ENCODE measurements at places on chromosomes 4 and X.

GRCh38 chr4:118889312-118889691, 648 bp downstream of the SYNPO2 start:
- no peak for DNase-seq

GRCh38 chr4:170398218-170398617, 308.5 kb upstream of the AADAT start:
- no peak for DNase-seq

- no peak for DNase-seq
Observed at GRCh38 chr4:112515198-112516065, 548 bp downstream of the NEUROG2 start.

DNA sequence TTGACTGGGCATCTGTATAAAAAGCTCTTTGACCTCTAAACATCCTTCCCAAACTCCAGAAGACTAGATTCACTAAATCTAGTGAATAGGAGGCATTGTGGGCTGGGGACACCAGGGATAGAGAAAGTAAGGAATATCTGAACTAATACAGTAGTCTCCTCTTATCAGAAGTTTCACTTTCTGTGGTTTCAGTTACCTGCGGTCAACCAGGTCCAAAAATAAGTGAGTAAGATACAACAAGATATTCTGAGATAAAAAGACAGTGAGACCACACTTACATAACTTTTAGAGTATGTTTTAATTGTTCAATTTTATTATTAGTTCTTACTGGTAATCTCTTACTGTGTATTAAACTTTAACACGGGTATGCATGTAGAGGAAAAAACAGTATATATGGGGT, 376.5 kb downstream of the HNRNPD start:
- no peak for DNase-seq

GRCh38 chrX:39969099-39969818, 128.5 kb downstream of the BCOR start:
- no peak for DNase-seq

DNA sequence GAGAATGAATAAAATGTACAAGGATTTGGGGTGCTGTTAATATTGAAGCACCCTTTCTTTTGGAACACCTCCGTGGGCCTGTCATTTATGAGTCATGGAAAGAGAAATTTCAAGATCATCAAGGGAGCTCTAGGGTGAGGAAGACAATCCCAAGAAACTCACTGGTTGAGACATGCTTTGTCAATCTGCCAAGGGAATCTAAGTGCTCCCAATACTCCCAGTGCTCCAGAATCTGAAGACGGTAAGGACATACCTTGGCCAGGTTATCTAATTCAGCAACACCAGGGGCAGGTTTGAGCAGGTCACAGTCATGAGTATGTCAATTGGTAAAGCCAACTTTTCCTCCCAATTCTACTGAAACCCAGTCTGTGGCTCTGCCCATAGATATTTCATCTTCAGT, 556.4 kb upstream of the CPEB2 start:
- DNase-seq = no peak

DNA sequence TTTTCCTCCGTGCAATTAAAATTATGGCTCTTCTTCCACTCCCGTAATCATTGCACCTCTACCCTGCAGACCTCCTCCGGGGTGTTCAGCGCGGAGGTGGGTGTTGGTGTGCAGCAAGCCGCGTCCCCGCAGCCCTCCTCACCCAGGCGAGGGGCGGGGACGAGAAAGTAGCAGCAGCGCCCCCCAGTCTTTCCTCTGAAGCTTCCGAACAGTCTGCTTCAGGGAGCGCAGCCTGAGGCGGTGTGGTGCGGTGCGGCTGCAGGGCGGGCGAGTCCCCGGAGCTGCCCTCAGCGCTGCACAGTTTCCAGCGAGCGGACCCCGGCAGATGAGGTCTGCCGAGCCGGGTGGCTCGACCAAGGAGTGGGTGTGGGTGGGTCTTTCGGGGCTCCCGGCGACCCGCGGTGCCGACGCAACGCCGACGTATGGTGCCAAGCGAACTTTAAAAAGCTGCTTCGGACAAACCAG, at the start of gene FRAS1:
FRAS1 (plus strand) TSS at position 189 of the 465 bp plus-strand sequence. CDS start 687 bp downstream, outside the sequence.
- DNase-seq = no peak

- no peak for DNase-seq
Observed at GRCh38 chr4:26779224-26779623, 81.4 kb upstream of the STIM2 start.

DNA sequence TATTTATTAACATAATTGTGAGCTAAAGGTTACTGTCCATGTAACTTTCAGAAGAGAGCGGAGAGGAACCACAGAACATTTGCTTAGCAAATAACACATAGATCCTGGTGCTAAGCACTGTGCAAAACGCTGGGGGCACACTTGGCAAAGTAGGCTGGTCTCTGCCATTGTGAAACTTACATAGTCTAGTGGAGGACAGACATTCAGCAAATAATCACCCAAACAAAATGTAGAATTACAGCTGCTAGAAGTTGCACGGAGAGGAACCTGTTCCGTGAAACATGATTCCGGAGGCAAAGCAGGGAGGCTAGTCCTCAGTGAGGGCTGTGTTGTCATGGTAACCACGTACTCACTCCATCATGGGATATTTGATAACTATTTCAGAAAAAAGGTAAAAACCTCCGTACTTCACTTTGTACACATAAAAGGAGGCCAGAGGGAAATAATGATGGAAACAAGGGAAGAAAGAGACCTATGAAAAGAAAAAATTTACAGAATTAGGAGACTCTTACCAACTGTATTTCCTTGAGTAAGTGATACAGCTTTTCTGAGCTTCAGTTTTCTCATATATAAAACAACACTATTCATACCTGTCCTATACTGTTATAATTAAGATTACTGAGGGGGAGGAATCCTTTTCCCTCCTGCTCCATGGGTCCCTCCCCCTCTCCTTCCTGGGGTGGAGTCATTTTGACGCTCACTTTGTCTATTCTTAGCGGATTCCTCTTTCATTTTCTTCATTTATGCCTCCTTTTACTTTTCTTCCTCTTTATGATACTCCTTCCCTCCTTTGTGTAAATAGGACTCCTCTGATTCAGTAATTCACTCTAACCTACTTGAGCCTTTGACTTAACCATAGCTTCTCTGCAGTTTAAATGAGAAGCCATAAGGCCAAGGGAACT, 825 bp upstream of the RASGEF1B start:
- no peak for DNase-seq

DNA sequence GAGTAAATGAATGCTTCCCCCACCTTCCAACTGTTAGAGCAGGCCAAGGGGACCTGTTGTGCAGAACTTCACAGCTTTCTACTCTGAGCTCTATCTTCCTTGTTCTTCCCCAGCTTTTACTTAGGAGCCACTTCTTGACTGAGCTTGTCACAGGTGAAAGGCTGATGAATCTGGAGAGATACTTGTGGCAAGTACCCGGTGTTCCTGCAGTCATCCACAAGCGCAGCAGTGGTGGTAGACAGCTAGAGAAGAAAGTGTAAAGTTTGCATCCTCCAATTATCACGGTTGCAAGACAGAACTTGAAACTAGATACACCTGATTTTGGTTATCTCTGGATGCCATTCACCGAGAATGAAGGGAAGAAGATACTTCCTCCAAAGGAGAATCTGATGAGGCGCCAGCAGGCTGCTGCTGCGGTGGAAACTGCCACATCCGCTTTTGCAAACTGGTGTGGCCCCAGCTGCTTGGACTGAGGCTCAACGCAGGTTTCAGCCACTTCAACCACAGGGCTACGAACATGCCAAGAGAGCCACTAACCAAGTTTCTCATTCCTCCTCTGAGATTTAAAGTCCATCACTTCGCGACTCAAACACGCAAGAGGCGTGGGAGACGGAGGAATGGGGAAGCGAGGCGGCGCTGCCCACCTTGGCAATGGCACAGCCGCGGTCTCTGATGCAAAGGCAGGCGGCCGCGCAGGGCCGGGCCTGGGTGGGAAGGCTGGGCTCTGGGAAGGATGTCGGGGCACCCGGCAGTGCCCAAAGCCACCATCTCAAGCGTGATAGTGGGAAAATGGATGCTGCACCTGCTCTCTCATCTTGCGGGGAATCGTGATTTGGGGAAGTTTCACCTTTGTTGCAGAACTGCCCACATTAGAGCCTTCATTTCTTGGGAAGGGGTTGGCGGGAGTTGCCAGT, 1.3 kb upstream of the FHIP1A start:
- no peak for DNase-seq

GRCh38 chrX:22536746-22537304, 264.1 kb downstream of the CBLL2 start:
- DNase-seq = no peak

- DNase-seq = no peak
Observed at GRCh38 chr4:86389664-86390063, 29.8 kb upstream of the MAPK10 start.

- DNase-seq = no peak
Observed at GRCh38 chr4:646460-646859, 21.1 kb downstream of the PDE6B start.

- no peak for DNase-seq
Observed at GRCh38 chr4:96736352-96736889, 896.5 kb downstream of the PDHA2 start.

- DNase-seq = no peak
Observed at GRCh38 chr4:160044693-160045092, 941.8 kb downstream of the RAPGEF2 start.

- DNase-seq = no peak
Observed at GRCh38 chr4:84678976-84679744, 96.2 kb downstream of the CDS1 start.

GRCh38 chrX:115362334-115363095, 73.0 kb downstream of the LUZP4 start:
- no peak for DNase-seq

- no peak for DNase-seq
Observed at GRCh38 chr4:63211776-63212479, 1197.3 kb downstream of the TECRL start.

- no peak for DNase-seq
Observed at GRCh38 chr4:48683784-48684666, 96.1 kb downstream of the FRYL start.

- DNase-seq = no peak
Observed at GRCh38 chr4:72969976-72970375, 99.5 kb downstream of the COX18 start.

DNA sequence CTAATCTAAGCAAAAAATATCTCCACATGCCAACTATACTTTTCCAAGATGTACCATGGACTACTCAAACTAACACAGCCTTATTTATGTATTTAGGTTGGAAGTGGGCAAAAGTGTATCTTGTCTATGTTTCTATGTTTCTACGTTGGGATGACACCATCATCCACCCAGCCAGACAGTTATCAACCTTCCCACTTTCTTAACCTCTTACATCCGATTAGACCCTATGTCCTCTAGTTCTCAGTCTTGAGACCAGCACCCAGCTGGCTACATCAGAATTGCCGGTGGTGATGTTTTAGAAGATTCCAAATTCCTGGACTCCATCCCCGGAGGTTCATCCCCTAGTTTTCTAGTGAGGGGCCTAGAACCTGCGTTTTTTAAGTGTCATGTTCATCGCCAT, 1.0 kb upstream of the AASDH start:
- no peak for DNase-seq

DNA sequence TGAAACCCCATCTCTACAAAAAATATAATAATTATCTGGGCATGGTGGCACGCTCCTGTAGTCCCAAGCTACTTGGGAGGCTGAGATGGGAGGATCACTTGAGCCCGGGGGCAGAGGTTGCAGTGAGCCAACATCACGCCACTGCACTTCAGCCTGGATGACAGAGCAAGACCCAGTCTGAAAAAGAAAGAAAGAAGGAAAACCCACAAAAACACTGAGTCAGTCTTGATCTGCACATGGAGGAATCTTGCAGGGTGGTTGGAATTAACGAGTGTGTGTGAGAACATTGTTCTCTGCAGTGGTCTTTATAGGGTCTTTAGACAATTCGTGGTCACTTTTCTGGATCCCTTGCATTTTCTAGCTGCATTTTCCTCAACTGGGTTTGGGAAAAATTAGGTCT, 23.2 kb downstream of the ADD1 start:
- no peak for DNase-seq

- no peak for DNase-seq
Observed at GRCh38 chrX:21725496-21725895, 32.4 kb downstream of the SMPX start.

GRCh38 chr4:47224361-47224760, 193.0 kb downstream of the GABRB1 start:
- DNase-seq = no peak

DNA sequence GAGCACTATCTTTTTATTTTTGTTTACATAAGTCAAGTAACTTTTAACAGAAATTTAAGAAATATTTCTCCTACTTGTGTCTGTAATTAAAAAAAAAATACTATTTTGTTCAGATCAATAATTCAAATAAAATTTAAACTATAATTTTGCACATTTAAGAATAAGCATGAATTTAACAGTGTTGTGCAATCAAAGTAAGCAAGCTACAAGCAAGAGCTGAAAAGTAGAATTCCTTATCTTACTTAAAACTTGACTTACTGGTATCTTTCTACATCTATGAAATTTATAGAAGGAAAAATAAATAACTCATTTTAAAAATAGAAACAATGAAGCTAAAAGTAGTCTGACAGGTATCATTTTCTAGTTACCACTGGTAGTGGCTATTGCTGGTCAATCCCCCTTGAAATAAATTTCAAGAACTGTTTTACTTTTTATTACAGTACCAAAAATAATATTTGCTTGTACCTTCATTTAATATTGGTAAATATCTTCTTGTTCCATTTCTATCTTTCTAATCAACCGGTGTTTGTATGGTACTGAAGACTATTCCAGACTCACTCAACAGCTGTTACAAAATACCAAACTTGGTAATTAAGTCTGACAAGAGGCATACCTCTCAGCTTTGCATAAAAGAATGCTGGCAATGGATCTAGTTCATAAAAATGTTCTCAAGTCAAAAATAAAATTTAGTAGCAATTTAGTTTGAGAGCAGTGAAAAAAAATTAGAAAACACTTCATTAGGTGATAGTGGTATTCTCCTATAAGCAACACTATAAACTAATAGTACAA, 62.2 kb downstream of the NOCT start:
- no peak for DNase-seq

DNA sequence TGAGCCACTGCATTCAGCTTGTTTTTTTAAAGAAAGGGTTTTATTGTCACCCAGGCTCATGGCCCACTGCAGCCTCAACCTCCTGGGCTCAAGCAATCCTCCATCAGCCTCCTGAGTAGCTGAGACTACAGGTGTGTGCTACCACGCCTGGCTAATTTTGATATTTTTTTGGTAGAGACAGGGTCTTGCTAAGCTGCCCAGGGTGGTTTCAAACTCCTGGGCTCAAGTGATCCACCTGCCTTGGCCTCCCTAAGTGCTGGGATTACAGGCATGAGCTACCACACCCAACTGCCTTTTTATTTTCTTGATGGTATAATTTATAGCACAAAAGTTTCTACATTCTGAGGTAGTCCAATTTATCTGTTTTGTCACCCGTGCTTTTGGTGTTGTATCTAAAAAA, 38.9 kb downstream of the SAT1 start:
- no peak for DNase-seq

- no peak for DNase-seq
Observed at GRCh38 chr4:6926081-6926480, 16.5 kb downstream of the TBC1D14 start.
